ENCODE measurements at places on chromosomes 6 and 20.

- DNase-seq, result no peak
Observed at GRCh38 chr6:45923831-45924391, 91.7 kb downstream of the CLIC5 start.

- no peak for DNase-seq
Observed at GRCh38 chr6:88301256-88301655, 135.1 kb upstream of the CNR1 start.

- no peak for DNase-seq
Observed at GRCh38 chr6:136963259-136963658, 41.2 kb downstream of the SLC35D3 start.

DNA sequence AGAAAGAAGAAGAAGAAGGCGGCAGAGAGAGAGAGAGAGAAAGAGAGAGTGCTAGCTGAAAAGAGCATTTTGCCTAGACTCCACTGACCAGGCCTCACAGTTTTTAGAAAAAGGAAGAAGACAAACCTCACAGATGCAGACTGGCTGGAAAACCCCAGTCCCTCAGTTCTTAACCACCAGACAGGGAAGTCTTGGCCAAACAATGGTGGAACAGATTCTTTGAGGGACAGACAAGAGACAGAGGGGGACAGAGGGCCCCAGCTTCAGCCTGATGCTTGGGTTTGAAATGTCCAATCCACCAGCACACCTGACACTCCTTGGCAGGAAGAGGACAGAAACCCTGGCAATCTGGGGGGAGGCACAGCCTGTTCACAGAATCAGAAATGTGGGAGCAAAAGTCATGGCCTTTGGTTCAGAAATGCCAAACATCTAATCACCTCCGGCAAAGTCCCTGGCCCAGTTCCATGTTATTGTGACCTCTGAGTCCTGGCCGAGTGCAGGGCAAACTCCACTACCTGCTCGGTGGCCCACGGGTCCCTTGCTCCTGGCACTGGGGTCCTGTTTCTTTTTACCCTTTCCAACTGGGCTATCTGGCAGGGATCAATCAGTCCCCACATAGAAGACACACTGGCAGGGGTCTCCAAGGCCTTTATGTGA, 235.2 kb downstream of the LY86 start:
- no peak for DNase-seq

DNA sequence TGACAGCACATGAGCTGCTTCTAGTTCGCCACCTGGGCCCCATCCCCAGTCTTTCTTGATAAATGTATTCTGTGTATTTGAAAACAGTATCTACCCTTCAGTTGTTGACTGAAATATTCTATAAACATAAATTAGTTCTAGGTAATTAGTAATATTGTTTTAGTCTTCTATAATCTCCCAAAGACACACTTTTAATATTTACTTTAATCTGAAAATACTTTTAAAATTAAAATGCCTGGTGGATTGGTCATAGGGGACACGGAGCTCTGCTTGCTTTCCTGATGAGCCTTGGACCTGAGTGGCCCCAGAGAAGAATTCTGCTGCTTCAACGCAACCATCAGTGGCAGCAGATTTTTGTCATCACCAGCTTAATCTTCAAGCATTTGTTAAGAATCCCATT, 234.5 kb downstream of the THBS2 start:
- no peak for DNase-seq

DNA sequence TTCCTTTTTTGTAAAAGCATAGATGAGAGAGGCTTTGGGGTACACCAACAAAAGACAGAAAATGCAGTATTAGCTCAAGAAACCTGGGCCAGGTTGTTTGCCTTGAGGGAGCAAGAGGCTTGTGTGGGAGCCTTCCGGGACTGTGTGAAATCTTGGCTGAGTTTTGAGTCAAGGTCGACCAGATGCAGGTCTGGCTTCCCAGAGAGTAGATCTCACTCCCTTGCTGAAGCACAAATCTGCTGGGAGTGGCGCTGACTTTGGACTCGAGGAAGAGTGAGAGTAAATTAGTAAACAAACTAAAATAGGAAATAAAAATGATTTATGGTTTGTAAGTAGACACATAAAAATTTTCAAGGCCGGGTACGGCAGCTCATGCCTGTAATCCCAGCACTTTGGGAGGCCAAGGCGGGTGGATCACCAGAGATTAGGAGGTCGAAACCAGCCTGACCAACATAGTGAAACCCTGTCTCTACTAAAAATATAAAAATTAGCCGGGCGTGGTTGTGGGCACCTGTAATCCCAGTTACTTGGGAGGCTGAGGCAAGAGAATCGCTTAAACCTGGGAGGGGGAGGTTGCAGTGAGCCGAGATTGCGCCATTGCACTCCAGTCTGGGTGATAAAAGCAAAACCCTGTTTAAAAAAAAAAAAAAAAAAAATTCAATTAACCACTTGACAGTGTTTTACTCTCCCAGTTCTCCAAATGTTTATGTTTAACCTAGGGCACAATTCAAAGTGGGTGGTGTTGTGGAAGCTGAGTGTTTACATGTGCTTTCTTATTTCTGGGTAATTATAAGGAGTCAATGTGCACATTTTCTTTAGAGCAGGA, 27.7 kb upstream of the EDN1 start:
- no peak for DNase-seq

DNA sequence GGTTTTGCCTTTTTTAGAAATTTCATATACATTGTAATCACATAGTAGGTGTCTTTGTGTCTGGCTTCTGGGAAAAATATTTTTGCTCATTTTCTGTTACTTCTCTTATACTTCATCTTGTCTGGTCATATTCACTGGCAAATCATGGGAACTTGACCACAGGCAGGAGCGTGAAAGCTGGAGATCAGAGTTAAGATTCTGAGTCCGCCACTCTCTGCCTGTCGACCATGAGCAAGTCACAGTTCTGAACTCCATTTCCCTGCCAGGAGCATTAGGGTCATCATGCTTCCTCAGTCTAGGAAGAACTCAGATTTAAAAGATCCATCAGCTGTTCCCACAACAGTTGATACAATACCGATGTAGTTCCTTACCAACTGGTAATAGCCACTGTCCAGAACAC, 12.4 kb upstream of the SCGN start:
- DNase-seq, result no peak

DNA sequence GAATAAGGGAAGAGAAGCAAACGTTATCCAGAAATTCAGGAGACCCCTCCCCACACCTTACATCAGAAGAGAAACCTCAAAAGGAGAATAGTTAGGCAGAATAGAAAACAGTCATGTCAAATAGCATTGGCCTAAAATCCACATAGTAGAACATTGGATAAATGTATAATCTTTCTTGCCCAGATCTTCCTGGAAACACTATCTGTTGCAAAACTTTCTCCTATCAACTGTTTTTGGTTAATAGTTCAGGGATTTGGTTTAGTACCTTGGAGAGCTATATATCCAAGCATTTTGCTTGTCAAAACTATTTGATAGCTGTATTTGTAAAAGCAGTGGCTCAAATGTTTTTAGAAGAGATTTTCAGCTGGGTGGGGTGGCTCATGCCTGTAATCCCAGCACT, 74.3 kb upstream of the PHACTR2 start:
- DNase-seq, result no peak

DNA sequence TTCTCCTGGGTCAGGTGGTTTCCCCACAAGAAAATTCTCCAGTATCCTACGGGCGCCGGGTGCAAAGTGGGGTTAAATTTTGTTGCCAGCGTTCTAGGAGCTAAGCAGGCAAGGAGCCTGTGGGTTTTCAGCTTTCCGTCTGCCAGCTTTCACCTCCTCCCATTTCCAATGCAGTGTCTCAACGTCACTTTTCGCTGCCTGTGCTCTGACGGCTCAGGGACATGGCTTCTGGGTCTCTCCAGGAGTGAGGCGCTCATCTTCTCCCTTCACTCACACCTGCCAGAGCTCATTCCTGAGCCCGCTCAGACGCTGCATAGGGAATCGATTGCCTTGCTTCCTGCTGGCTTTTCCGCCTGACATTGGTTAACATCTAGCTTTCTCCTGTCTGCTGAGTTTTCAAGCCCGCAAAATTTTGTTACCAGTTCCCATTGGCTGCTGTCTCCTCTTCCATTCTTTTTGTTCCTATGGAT, 7.3 kb upstream of the NAA20 start:
- no peak for DNase-seq

DNA sequence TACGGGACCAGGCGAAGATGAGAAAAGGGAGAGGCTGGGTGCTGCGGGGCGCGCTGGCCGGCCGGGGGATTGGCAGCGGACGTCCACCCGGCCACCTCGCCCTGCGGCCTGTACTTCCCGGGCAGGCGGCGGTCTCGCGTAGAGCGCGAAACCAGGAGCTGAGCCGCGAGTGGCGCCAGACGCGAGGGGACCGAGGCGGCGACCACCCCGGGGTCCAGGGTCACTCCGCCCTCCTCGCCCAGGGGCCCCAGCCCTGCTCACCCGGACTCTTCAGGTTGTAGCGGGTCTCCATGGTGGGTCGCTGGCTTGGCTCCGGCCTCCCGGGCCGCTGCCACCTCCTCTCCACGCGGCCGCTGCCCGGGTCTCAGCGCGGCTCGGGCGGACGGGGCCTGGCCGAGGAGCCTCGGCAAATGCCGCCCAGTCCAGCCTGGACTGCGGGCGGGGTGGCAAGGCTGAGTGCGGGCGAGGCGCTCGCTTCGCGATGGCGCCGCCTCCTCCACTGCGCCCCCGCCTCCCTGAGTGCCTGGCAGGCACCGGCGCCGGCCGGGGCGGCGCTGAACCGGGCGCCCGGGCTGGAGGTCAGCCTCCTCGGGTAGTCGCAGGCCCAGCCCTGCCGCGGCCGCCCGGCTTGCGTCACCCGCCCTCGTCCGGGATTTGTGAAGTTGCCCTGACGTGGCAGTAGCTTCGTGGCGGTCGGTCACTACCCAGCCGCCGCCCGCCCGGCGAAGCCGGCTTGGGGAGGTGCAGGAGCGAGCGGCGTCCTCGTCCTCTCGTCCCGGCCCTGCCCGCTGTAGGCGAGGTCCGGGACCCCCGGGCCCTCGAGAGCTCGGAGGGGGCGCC, at the start of gene UBE2J1:
UBE2J1 (minus strand) TSS at position 445 of the 840 bp plus-strand sequence; CDS start at position 292, 153 bp downstream.
- peak; percentile 50 for DNase-seq

GRCh38 chr20:59948212-59948611, 8.0 kb downstream of the FAM217B start:
- no peak for DNase-seq

GRCh38 chr6:130853555-130854183, 26.5 kb downstream of the SMLR1 start:
- DNase-seq, result no peak

DNA sequence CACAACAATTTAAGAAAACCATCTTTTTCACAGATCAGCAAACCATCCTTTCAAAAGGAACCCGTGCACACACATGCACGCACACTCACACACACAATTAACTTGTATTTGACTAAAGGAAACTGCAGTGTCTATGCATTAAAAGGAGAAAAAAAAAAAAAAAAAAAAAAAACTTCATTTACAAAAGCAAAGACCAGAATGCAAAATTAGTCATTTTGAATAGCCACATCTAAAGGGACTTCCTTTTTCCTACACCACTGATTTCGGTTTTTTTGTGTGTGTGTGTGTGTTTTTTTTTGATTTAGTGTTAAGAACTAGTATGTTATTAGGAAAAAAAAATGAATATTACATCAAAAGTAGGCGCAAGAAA, 6.3 kb downstream of the ZMYND8 start:
- no peak for DNase-seq

Data from D721Med (cell line).